Heart left ventricle (tissue), 16 donors: ENCODE measurements at places on chromosomes 1 and 21. TPM values are rescaled to one million over a fixed set of nuclear protein-coding genes. Genes with fewer than 3 reads are reported as not detected.

- no peak for DNase-seq
Measured at GRCh38 chr1:47382399-47382983, 33.6 kb upstream of the FOXE3 start.

DNA sequence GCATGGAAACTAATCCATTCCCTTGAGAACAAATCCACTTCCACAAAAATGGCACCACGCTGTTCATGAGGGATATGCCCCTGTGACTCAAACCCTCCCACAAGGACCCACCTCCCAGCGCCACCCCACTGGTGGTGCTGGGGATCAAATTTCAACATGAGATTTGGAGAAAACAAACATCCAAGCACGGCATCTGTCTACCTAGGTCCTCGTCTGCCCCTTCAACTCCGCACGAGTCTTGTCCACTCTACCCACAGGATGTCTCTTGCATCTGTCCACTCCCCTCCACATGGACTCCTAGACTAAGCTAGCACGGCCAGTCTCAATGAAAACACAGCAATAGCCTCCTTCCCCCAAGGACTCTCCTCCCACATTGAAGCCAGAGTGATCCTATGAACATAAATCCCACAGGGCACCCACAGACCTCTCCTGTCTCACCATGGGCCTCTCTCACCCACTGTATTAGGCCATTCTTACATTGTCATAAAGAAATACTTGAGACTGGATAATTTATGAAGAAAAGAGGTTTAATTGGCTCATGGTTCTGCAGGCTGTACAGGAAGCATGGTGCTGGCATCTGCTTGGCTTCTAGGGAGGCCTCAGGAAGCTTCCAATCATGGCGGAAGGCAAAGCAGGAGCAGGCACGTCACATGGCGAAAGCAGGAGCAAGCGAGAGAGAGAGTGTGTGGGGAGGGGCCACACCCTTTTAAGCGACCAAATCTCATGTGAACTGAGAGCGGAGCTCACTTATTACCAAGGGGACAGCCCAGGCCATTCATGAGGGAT, 101.4 kb downstream of the TOMM20 start:
- no peak for DNase-seq

- no peak for DNase-seq
Measured at GRCh38 chr1:20086800-20087199, 16.8 kb downstream of the PLA2G5 start.

DNA sequence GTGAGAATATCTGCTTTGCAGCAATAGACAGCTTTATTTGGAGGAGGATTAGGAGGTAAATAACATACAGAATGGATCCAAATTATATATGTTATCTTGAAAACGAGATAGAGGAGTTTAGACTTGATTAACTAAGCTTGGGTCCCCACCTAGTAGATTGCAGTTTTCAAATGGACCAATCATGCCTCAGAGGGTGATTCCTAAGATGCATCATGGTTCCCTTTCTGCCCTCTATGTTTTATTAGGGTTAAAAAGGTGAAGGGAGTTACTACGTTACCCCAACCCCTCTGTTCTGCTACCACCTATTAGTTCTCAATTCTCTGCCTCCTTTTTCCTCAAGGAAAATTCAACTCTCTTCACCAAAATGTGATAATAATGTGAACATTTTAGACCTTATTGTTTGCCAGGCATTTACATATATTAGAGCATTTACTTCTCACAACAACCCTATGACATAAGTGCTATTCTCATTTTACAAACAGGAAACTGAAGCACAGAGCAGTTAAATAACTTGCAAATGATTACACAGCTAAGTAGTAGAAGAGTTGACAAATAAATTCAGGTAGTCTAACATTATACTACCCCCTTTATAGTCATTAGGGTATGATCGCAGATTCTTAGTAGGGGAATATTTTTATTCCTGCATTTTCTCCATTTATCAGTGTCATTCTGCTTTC, 23.4 kb upstream of the PGM1 start:
- no peak for DNase-seq

Gene SDCCAG8
- total RNA-seq: 36.6 TPM

GRCh38 chr1:160675641-160676410, 29.0 kb upstream of the SLAMF1 start:
- DNase-seq: peak; percentile 72

Gene CRP
- total RNA-seq: 0.35 TPM

DNA sequence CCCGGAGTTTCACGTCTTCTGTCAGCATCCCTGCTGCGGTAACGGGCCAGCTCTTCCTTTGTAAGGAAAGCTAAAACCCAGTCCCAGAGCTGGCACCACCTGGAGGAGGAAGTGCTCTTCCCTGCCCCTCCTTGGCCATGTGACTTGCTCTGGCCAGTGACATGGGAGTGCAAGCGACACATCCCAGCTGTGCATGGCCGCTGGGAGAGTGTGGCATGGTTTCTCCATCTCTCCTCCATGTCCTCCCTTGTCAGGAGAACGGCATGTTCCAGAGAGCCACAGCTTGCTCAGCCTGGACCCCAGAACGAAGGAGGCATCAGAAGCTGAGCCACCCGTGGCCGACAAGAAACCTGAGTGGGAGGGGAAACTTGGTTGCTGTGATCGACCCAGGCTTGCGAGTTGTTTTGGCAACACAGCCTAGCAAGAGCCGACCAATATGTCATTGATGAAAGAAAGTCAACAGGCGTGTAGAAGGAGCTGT, 2.7 kb upstream of the PRXL2B start:
- peak; percentile 32 for DNase-seq

Gene KLHDC7A
- 0.16 TPM for total RNA-seq

Gene FABP3
- total RNA-seq: 5,230 TPM

DNA sequence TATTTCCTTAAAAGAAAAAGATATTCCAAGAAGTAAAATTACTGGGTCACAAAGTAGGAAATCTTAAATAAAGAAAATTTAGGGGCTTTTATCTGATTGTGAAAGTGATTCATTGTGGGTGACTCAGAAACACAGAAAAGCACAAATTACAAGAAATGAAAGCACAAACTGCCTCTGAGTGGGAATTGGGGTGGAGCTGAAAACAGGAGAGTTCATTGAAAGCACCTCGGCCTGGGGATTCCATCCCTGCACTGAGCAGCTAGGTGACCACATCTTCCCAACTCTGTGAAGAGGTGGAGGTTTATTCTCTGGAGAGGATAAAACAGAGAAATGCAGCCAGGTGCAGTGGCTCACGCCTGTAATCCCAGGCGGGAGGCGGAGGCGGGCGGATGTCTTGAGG, 7.4 kb downstream of the GJA4 start:
- no peak for DNase-seq

Gene ZMYND12
- total RNA-seq: 3.0 TPM

Gene ATP1B1
- total RNA-seq: 292 TPM

GRCh38 chr1:111157431-111157830, 17.4 kb downstream of the CEPT1 start:
- no peak for DNase-seq

- no peak for DNase-seq
Measured at GRCh38 chr1:56627019-56627635, 18.0 kb upstream of the PRKAA2 start.

DNA sequence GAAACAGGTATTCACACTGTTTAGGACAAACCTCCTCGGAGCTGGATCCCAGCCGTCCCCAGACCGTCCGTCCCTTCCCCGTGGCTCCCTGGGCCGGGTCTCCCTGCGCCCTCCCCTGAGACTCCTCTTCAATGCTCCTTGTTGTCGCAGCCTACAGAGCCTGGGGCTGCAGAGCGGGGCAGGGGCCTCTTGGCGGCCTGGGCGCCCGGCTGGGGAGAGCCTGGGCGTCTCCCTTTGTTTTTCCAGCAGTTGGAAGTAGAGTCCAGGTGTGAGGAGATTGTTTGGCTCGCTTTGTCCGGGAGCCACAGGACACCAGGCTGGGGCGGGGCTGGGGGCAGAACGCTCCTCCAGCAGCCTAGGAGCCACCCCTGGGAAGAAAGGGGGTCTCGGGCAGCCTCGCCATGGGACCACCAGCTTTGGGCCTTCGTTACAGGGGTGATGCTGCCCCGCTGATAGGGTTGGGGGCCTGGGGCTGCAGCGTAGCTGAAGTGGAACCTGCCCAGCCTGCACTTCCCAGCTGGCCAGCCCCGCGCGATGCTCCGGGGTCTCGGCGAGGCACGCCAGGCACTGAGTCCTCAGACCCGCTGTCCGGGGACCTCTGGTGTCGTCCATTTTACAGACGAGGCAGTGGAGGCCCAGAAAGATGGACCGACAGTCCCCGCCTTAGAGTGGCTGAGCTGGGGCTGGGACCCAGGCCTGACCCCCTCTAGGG, 66.9 kb downstream of the PRDM16 start:
- DNase-seq: no peak

- DNase-seq: no peak
Measured at GRCh38 chr1:32863218-32863880, 7.4 kb downstream of the FNDC5 start.

Gene TEKT2
- 0.23 TPM for total RNA-seq

Gene TSPAN2
- 10.6 TPM for total RNA-seq

- DNase-seq: no peak
Measured at GRCh38 chr1:2289607-2290006, 61.5 kb downstream of the SKI start.

DNA sequence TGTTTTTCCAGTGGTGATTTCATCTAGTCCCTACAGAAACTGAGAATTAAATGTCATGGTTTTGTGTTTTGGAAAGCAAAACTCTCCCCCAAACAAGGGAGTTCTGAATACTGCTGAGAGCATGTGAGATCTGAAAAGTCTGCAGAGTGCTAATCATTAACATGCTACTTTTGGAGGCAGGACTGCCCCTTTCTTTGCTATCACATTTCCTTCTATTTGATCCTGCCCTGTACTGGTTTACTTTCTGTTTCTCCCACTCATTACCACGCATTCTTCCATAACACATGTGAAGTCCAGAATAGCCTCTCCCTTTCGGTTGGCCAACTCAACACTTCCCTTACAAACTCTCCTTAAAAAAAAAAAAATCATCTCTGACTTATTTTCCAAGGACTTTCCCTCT, 63.6 kb downstream of the GADD45A start:
- DNase-seq: no peak

DNA sequence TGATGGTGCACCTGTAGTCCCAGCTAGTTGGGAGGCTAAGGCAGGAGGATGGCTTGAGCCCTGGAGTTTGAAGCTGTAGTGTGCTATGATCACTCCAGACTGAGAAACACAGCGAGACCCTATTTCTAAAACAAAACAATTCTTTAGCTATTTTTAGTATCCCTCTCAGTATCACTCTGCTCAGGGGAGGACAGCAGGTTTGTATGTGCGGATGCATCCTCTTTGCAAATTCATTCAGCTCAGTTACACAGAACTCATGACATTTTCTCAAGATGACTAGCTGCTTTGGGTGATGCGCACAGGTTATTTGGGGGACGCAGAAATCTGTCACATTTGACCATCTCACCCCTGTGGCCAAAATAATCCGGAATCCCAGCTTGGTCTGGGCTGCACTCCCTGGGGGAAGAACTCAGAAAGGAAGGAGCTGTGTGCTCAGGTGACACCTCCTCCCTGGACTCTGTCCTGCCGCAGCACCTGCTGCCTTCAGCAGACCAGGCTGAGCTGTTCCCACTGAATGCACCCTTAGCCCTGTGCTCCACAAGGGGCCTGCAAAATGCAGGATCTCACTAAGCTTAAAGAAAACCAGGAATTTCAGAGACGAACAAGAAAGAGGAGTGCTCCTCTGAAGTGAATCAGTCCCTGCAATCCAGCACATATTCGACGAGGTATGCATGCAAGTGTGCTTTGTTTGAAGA, 89.5 kb upstream of the PGBD5 start:
- DNase-seq: no peak

DNA sequence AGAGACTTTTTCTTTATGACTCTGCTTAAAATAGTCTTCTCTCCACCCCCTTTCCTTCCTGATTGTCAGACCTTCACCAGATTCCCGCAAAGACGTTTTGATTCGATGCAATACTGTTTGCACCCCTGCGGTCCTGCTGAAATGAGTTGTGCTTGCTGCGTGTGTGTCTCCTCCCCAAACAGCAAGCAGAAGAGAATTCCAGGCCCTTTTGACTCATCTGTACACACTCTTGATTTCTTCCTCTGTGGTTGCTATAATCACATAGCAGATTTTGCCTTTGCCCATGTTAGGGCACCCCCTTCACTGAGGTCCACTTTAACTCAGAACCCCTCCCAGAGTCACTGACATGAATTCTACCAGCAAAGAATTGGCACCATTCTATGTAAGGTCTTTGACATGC, 136.5 kb downstream of the ZZZ3 start:
- DNase-seq: no peak

DNA sequence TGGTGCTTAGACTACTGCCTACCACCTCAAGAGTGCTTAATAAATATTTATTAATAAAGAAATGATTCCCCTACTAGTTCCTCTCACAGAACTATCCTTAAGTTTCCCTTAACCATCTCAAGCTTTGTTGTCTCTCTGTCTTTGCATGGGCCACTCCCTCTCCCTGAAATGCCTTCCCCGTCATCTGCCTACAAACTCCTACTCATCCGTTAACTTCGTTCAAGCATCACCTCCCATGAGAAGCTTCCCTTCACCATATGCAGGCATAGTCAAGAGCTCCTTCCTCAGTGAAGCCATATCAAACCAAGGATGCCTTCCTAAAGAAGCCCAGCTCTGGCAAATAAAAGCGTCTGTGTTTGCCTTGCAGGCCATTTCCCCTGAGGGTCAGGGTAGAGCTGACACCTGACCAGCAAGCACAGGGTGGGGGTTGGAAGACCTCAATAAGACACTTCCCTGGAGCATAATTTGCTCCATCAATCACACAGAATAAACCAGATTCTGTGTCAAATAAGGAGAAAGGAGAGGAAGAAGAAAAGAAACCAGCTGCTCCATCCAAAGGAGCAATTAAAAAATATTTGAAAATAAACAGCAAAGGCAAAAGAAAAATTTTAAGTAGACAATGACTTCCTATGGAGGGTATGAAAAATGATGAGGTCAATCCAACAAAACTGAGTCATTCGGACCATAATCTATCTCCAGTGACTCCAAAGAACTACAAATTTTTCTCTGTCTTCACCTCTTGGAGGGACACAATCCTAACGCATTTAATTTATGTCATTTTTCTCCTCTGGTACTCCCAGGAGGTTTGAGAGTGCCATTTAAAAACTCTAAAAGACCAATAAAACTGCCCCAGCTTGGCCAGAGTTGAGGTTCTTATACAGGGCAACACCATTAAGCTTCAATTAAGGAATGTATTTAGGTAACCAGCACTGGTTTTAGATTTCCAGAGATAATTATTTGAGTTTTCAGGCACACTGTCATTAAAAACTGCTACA, 303.6 kb downstream of the KCNH1 start:
- no peak for DNase-seq

Gene SYCP1
- not detected for total RNA-seq
